Thoracic aorta (tissue), 2 donors: ENCODE measurements at places on chromosomes 5 and 9. TPM values are rescaled to one million over a fixed set of nuclear protein-coding genes. Genes with fewer than 3 reads are reported as not detected.

The TRPM3 gene
- total RNA-seq, result 5.0 TPM

GRCh38 chr5:143200781-143201398 is 202.6 kb downstream of the NR3C1 start:
- H3K27ac ChIP-seq, result no peak overlapping the region
- no peaks in the 10 kb centered on the region for H3K36me3 ChIP-seq
- H3K27me3 ChIP-seq, result no peaks in the 10 kb centered on the region
- DNase-seq, result no peak
- H3K4me3 ChIP-seq, result no peak overlapping the region

GRCh38 chr9:135581636-135582426 is 20.3 kb downstream of the PAEP start:
- H3K4me3 ChIP-seq, result no peak overlapping the region
- H3K4me1 ChIP-seq, result no peaks in the 10 kb centered on the region
- DNase-seq, result no peak
- no peak overlapping the region for H3K27ac ChIP-seq
- H3K27me3 ChIP-seq, result no peaks in the 10 kb centered on the region

GRCh38 chr9:20591223-20591622 is 31.1 kb downstream of the MLLT3 start:
- no peaks in the 10 kb centered on the region for H3K36me3 ChIP-seq
- H3K4me3 ChIP-seq, result no peak overlapping the region
- peaks cover 5% of the 10 kb centered on the region for H3K4me1 ChIP-seq
- H3K27ac ChIP-seq, result no peak overlapping the region

The TNC gene
- 243 TPM for total RNA-seq

- no peak for DNase-seq
- no peak overlapping the region for H3K4me3 ChIP-seq
- no peak overlapping the region for H3K27ac ChIP-seq
- no peaks in the 10 kb centered on the region for H3K4me1 ChIP-seq
These were observed 157.1 kb upstream of the COL5A1 start for GRCh38 chr9:134484479-134484878.

- no peak overlapping the region for H3K27ac ChIP-seq
- no peaks in the 10 kb centered on the region for H3K27me3 ChIP-seq
- H3K4me3 ChIP-seq, result no peak overlapping the region
- DNase-seq, result no peak
These were observed 4.0 kb upstream of the SLC46A2 start for GRCh38 chr9:112894699-112895098.

DNA sequence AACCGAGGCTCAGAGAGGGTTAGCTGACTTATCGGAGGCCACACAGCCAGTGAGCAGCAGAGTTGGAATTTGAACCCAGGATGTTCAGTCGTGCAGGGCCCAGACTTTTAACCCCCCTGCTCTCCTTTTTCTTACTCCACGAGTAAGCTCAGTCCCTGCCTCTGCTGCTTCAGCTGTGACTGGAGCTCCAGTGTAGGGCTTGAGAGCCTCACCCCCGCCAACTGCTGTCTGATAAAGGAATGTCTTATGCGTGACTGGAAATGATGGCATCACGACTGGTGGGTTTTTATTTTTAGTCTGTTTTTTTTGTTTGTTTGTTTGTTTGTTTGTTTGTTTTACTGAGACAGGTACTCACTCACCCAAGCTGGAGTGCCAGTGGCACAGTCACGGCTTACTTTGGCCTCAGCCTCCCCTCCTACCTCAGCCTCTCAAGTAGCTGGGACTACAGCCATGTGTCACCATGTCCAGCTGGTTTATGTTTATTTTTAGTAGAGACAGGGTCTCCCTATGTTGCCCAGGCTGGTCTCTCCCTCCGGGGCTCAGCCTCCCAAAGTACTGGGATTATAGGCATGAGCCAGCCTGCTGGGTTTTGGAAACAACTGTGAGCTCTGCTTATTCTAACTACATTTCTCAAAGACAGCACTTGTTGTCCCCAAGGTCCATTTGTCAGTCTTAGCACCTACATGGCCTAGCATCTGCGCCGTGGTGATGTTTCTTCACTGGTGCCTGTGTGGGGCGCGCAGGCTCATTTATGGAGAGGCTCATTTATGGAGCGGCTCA is 52.5 kb upstream of the NCS1 start:
- H3K27me3 ChIP-seq, result no peaks in the 10 kb centered on the region
- no peak overlapping the region for H3K27ac ChIP-seq
- H3K36me3 ChIP-seq, result peaks cover 8% of the 10 kb centered on the region
- H3K4me1 ChIP-seq, result peaks cover 5% of the 10 kb centered on the region
- no peak overlapping the region for H3K4me3 ChIP-seq

DNA sequence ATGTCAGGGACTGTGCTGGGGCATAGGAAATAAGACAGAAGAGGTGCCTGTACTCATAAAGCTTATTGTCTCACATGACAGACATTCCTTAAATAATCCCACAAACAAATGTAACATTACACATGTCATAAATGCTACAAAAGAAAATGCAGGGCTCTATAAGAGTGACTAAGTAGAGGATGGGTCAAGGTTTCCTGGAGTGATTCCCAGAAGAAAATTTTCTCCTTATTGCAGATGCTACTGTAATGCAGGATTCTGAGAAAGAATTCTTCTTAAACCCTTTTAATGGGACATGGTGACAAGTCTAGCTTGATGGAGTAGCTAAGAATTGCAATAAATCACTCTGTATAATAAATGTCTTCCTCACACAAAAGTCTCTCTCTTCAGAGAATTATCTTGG is 55.7 kb downstream of the SH3TC2 start:
- DNase-seq, result no peak
- H3K27ac ChIP-seq, result no peak overlapping the region
- peaks cover 3% of the 10 kb centered on the region for H3K4me1 ChIP-seq
- no peak overlapping the region for H3K4me3 ChIP-seq
- H3K36me3 ChIP-seq, result no peaks in the 10 kb centered on the region

GRCh38 chr9:100455470-100455869 is 17.5 kb upstream of the TMEFF1 start:
- no peak overlapping the region for H3K4me3 ChIP-seq
- H3K27me3 ChIP-seq, result no peaks in the 10 kb centered on the region
- no peak overlapping the region for H3K27ac ChIP-seq

The CMBL gene
- total RNA-seq, result 3.4 TPM

DNA sequence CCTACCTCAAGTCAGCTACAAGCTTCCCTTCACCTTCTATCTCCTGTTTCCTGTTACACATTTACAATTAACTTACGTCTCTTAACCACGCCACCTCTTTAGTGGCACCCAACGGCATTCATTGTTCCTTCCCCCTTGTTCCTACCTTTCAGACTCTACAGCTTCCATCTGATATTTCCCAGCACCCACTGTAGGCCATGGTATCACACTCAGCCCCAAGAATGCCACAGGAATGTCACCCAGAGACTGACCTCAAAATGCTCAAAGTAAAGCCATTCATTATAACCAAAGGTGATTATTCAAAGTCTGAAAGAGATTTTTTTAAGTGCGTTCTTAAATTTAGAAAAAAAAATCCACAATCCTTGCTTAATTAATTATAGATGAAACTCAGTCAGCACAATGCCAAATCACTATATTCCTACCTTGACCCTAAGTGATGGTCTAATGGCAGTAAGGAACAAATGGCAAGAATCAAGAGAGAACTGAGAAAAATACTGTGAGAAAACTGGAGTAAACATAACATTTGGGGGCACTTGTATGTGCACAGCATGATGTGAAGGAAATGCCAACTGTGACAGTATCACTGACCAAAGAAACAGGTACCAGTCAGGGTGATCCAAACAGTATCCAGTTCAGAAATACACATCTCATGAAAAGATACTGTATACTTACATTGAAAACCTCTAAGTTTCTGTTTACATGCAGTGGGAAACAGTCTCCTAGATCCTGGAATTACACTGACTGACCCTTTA is 52.1 kb downstream of the CTNND2 start:
- no peaks in the 10 kb centered on the region for H3K27me3 ChIP-seq
- no peaks in the 10 kb centered on the region for H3K36me3 ChIP-seq
- no peak overlapping the region for H3K27ac ChIP-seq
- H3K4me3 ChIP-seq, result no peak overlapping the region
- no peaks in the 10 kb centered on the region for H3K4me1 ChIP-seq

DNA sequence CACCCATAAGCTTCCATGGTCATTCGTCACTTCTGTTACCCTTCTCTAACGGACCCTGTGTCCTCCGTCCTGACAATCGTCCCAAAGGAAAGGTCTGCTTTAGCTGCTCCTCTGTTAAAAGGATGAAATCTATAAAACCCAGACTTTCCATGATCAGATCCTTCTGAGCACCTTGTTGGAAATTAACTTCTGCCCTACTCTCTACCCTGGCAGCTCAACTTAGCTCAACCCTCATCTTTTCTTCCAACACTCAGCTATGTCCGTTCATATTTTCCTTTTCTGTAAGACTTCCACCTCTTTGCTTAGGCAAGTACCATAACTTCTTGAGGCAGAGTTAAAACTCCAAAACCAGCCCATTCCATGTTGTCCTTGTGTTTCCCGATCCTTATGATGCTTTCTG is 205.4 kb downstream of the SPATA31A6 start:
- H3K27me3 ChIP-seq, result no peaks in the 10 kb centered on the region
- no peak for DNase-seq
- H3K4me1 ChIP-seq, result peaks cover 15% of the 10 kb centered on the region
- no peak overlapping the region for H3K27ac ChIP-seq
- H3K4me3 ChIP-seq, result no peak overlapping the region

- DNase-seq, result no peak
- H3K36me3 ChIP-seq, result no peaks in the 10 kb centered on the region
- H3K4me1 ChIP-seq, result no peaks in the 10 kb centered on the region
- no peak overlapping the region for H3K27ac ChIP-seq
- no peaks in the 10 kb centered on the region for H3K27me3 ChIP-seq
- H3K4me3 ChIP-seq, result no peak overlapping the region
These were observed 543.7 kb downstream of the DMRTA1 start for GRCh38 chr9:22990349-22990748.

DNA sequence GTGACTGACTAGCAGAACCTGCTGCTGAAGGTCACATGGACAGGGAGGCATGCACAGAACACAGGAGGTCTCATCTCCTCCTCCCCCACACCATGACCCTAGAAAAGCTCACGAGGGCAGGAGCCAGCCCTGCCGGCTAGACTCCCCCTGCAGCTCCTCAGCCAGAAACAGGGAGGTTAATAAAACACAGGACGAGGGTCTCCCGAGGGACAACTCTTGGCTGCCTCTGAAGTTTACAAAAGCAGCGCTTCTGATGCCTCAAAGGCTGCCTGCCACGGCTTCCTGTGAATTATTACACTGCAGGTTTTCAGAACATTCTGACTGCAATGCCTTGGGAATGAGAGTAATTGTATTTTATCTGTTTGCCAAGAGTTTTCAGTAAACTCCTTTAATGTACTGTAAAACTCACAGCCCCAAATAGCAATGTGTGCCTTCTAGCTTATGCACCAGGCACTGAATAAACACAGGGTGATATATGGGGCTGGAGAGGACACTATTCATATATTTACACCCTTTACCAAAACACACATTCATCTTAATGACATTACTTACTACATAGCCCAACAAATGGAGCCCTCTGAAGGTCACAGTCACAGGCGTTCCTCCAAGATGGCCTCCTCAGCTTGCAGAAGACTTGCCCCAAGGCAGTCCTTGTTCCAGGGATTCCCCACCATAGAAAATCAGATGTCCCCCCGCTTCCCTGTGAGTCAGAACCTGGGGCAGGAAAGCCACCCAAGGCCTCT is 83.7 kb downstream of the C5orf15 start:
- no peaks in the 10 kb centered on the region for H3K4me1 ChIP-seq
- no peaks in the 10 kb centered on the region for H3K36me3 ChIP-seq
- no peak overlapping the region for H3K4me3 ChIP-seq

GRCh38 chr9:118088090-118088489 is 383.9 kb downstream of the TLR4 start:
- no peak overlapping the region for H3K4me3 ChIP-seq
- H3K27ac ChIP-seq, result no peak overlapping the region
- no peaks in the 10 kb centered on the region for H3K27me3 ChIP-seq
- no peaks in the 10 kb centered on the region for H3K4me1 ChIP-seq
- DNase-seq, result no peak
- no peaks in the 10 kb centered on the region for H3K36me3 ChIP-seq

DNA sequence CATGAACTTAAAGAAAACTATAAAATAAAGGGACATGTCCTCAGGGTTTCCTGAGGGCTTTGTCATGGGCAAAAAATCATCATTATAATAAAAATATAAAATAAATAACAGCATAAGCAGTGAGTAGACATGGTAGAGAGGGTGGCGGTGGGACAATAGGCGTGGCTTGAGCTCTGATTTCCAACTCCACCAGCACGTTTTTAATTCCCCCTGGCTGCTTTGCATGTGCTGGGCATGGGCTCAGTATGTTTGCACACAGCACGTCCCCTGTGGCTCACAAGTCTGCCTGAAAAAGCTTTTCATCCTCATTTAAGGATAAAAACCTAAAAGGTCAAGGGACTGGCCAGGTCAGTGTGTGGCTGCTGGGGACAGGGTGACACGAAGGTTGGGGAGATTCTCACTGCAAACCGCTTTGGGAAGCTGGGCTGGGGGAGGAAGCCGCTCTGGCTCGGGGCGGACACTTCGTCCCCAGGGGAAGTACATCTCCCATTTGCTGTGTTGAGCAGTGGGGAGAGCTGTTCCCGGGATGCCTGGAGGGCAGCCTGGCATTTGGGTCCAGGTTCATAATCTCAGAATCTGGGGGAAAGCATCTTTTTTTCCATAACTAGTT is 32.6 kb downstream of the NKX2-5 start:
- no peaks in the 10 kb centered on the region for H3K36me3 ChIP-seq
- H3K27ac ChIP-seq, result no peak overlapping the region
- no peak overlapping the region for H3K4me3 ChIP-seq
- H3K27me3 ChIP-seq, result peaks cover 7% of the 10 kb centered on the region

- no peak for DNase-seq
- H3K27me3 ChIP-seq, result no peaks in the 10 kb centered on the region
- no peaks in the 10 kb centered on the region for H3K36me3 ChIP-seq
These were observed 6.4 kb downstream of the ARAP3 start for GRCh38 chr5:141675672-141676071.

The PCDHAC1 gene
- 1.2 TPM for total RNA-seq

GRCh38 chr5:14432931-14433589 is 148.5 kb upstream of the OTULINL start:
- no peak overlapping the region for H3K4me3 ChIP-seq
- peaks cover 27% of the 10 kb centered on the region for H3K4me1 ChIP-seq
- no peaks in the 10 kb centered on the region for H3K36me3 ChIP-seq
- DNase-seq, result no peak
- H3K27ac ChIP-seq, result no peak overlapping the region

The C8G gene
- not detected for total RNA-seq
